Stimulated activated CD4-positive, alpha-beta T cell treated with anti-CD3 and anti-CD28 coated beads, Interleukin-4, amount 100 ng/mL, for 4 hours (primary cell): ENCODE measurements at places on chromosomes 2 and 18.

DNA sequence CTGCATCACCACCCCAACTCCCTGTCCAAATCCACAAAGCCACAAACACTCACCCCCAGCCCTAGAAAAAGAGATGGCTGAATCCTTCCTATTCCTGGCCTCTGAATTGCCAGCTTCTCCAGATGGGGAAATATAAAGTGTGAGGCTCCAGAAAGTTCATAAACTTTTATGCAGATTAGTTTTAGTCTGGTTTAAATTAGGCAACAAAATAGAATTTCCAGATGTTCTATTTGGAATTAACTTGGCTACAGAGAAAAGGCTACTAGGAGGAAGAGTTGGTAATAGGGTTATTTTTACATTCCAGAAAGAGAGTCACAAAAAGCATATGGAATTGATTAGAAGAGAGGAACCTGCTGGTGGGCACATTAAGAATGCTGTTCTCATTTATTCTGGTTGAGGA is 56.0 kb downstream of the EN1 start:
- no peak for DNase-seq

GRCh38 chr2:74925361-74925786 is 33.1 kb upstream of the POLE4 start:
- DNase-seq: no peak

- no peak for DNase-seq
Observed at GRCh38 chr2:163573652-163574051, 162.2 kb downstream of the FIGN start.

DNA sequence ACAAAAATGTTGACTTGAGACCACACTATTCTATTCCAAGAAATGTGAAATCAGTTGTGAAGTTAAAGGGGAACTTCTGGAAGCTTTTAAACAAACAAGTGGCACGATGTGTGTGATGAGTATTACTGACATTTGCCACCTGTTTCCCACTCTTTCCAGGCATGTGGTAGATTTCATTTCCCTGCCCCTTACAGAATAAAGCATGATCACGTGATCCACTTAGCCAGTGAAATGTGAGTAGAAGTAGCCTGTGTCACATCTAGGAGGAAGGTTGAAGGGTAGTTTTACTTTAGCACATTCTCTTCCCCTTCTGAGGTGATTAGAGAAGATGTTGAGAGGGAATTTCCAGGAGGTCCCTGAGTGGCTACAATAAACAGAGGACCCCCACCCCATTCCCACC is 3.8 kb downstream of the COL4A4 start:
- DNase-seq: no peak

- no peak for DNase-seq
Observed at GRCh38 chr2:48723129-48723528, 32.4 kb downstream of the LHCGR start.
